Liver (tissue), 10 donors: ENCODE measurements at places on chromosomes 12 and 14. TPM values are rescaled to one million over a fixed set of nuclear protein-coding genes. Genes with fewer than 3 reads are reported as not detected.

Gene ARL1
- total RNA-seq, result 29.2 TPM

Gene PAX9
- not detected for total RNA-seq

- H3K27me3 ChIP-seq, result no peaks in the 10 kb centered on the region
- H3K27ac ChIP-seq, result no peak overlapping the region
- DNase-seq, result peak; percentile 80
These were observed 449 bp upstream of the LTBP2 start for GRCh38 chr14:74612350-74613021.

DNA sequence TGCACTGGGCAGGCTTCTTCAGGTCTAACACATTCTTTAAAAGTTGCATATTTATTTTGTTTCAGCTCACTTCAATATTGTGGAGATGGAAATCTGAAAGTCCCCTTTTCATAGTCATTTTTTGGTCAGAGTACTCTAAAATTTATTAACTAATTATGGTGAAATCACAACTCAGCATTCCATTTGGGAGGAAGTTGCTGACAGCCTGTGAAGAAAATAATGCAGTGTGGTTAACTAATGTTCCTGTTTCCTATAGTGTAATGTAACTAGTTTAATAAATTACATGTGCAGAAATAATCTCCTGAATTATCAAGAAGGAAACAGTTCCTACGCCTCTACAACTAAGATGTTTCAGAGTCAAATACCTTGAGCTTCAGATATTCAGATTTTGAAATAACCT lies 17.1 kb downstream of the LRFN5 start:
- H3K4me3 ChIP-seq, result no peak overlapping the region
- no peaks in the 10 kb centered on the region for H3K27me3 ChIP-seq
- H3K4me1 ChIP-seq, result no peaks in the 10 kb centered on the region
- no peaks in the 10 kb centered on the region for H3K36me3 ChIP-seq

DNA sequence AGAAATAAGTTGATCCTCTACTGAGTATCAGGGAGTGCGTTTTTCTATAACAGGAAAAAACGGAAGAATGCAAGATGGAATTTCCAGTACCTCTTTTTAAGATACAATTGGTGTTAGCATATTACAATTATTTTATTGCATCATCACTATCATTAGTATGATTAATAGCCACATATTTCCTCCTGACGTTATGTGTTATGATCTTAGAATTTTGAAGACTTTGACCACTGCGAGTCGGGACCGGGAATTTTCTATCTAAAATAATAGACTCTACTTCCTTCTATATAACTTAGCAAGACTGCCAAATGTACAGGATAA lies 679 bp upstream of the SAV1 start:
- peak overlapping the region; percentile 71 for H3K4me3 ChIP-seq
- no peak for DNase-seq
- H3K27me3 ChIP-seq, result no peaks in the 10 kb centered on the region
- no peaks in the 10 kb centered on the region for H3K36me3 ChIP-seq
- H3K4me1 ChIP-seq, result peaks cover 7% of the 10 kb centered on the region
- peak overlapping the region; percentile 78 for H3K27ac ChIP-seq

GRCh38 chr14:104939666-104940410 lies 15.2 kb downstream of the PLD4 start:
- no peak for DNase-seq
- H3K36me3 ChIP-seq, result no peaks in the 10 kb centered on the region
- no peaks in the 10 kb centered on the region for H3K27me3 ChIP-seq
- H3K27ac ChIP-seq, result no peak overlapping the region
- no peak overlapping the region for H3K4me3 ChIP-seq

GRCh38 chr12:14395074-14395778 lies 29.7 kb downstream of the ATF7IP start:
- peaks cover 1% of the 10 kb centered on the region for H3K4me1 ChIP-seq
- H3K27ac ChIP-seq, result peak overlapping the region; percentile 75
- H3K36me3 ChIP-seq, result no peaks in the 10 kb centered on the region
- DNase-seq, result no peak
- H3K4me3 ChIP-seq, result peak overlapping the region; percentile 41

DNA sequence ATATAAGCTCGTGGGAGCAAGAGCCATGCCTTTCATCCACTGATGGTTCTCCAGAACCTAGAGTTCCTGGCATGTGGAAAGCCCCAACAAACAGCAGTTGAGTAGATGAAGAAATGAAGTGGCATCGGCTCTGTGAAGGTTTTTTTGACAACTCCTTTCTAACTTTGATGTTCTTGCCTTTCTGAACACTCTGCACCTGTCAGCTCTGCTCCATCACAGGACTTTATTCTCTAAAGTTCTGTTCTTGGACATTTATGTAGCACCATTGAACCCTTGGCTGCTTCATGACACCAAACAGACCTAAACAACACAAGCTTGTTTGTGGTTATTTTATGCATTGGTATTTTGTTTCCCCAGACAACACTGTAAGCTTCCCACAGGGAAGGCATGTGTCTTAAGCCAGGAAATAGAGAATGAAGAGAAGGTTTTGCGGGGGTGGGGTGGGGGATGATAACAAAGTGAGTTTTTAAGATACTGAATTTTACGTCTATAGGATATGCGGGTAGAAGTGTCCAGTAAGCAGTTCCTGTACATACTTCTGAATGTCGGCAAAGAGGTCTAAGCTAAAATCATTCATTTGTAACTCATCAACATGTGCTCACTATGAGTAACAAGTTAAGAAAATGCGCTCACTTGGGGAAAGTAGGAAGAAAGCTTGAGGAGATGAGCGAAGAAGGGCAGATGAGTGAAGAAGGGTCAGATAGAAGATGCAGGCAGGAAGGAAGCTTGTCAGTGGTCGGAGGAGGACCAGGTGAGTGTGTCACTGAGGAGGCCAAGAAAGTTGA lies 146.0 kb upstream of the PLEKHG7 start:
- DNase-seq, result no peak
- H3K27me3 ChIP-seq, result no peaks in the 10 kb centered on the region
- H3K4me3 ChIP-seq, result no peak overlapping the region
- H3K36me3 ChIP-seq, result no peaks in the 10 kb centered on the region

DNA sequence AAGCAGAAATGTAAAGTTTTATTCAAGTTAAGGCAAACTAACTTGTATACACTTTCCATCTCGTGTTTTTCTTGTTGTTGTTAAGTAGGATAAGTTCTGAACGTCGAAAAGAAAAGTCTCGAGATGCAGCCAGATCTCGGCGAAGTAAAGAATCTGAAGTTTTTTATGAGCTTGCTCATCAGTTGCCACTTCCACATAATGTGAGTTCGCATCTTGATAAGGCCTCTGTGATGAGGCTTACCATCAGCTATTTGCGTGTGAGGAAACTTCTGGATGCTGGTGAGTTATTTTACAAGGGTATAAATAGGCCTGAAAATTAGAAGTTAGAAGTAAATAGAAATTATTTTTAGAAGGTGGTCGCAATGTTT lies 25.0 kb downstream of the HIF1A start:
- H3K4me3 ChIP-seq, result no peak overlapping the region
- peaks cover 10% of the 10 kb centered on the region for H3K4me1 ChIP-seq
- H3K36me3 ChIP-seq, result peaks cover 2% of the 10 kb centered on the region
- DNase-seq, result no peak
- no peaks in the 10 kb centered on the region for H3K27me3 ChIP-seq
- H3K27ac ChIP-seq, result no peak overlapping the region

DNA sequence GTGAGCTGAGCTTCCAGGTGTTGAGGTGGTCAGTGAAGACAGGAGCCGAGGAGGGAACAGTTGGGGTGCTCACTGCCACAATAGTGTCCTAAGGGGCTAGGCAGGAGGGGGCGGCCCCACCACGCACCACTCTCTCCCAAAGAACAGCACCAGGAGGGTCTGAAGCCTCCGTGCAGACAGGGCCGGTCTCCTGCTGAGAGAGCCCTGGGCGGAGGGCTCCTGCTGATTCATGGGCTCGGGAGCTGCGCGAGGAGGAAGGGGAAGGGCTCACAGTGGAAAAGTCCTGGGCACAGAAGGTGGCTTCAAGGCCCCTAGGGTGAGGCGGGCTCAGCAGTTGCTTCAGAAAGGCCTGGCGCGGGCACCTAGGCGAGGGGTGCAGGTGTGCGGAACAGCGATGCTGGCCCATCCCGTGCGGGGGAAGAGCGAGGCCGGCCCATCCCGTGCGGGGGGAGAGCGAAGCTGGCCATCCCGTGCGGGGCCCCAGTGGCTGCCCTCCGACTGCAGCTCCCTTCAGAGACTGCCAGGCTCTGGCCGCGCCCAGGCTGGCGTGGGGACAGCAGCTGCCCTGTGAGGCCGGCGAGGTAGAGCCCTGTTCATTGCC lies 176.7 kb downstream of the ADGRD1 start:
- H3K4me1 ChIP-seq, result no peaks in the 10 kb centered on the region
- no peak overlapping the region for H3K27ac ChIP-seq
- H3K4me3 ChIP-seq, result no peak overlapping the region
- peak; percentile 29 for DNase-seq

DNA sequence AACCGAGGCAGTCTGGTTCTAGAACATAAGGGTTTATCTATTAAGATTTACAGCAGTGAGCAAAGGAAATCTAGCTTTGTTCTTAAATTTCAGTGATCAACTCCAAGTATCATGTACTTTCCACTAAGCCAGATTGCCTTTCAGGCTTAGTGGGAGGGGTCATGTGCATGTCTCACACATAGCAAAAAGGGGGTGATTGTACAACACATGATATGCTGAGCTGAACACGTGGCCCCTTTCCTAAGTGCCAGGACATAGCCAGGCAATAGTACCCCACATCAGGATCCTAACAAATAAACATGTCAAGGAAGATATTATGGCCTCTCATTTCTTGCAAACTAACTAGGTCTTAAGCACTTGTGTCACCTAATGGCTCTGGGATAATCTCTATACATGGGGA lies 347.2 kb downstream of the C12orf75 start:
- no peaks in the 10 kb centered on the region for H3K36me3 ChIP-seq
- no peak overlapping the region for H3K4me3 ChIP-seq
- H3K27me3 ChIP-seq, result no peaks in the 10 kb centered on the region

DNA sequence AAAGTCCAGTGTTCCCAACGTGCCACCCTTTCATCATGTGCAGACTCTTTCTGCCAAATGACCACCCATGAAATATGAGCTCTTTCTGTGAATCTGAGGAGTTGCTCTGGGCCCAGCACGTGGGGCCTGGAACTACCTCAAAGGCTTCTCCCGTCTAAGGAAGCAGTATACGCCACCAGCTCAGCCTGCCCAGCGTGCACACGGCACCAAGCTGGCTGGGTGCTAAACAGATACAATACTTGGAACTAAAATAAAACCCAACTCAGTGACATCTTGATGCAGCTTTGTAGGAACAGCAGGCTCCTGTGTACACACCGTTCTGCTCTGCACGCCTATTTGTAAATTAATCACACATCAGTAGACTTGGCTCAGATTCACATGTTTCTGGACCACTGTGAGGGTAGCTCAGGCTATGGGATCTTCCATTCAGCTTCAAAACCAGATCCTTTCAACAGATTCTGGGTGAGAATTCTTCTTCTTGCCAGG lies 74.8 kb downstream of the ARL6IP4 start:
- DNase-seq, result no peak
- no peaks in the 10 kb centered on the region for H3K27me3 ChIP-seq
- no peaks in the 10 kb centered on the region for H3K36me3 ChIP-seq
- H3K4me3 ChIP-seq, result no peak overlapping the region
